ENCODE measurements at places on chromosomes 2 and 18. TPM values are rescaled to one million over a fixed set of nuclear protein-coding genes. Genes with fewer than 3 reads are reported as not detected.

DNA sequence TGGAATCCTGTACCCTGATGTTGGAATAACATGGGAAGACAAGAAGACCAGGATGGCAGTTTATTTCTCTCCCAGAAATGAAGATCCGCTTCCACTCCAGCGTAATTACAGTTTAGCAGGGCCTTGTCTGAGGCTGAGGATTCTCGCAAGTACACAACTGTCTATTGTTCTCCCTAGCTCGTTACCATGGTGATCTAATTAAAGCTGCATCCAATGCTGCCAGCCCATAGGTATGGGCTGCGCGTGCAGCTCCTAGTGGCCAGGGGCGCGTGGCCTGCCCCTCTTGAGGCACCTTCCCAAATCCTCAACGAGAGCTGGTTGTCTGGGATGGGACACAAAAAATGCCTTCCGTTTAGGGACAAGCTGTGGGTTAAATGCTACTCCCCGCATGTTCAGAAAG, 344.9 kb downstream of the CYRIA start:
- DNase-seq: no peak

GRCh38 chr2:237310515-237311114, 103.3 kb downstream of the COL6A3 start:
- DNase-seq: no peak

- no peak for DNase-seq
Measured at GRCh38 chr2:226077841-226078240, 678.3 kb downstream of the NYAP2 start.

GRCh38 chr2:141814150-141814549, 316.7 kb downstream of the LRP1B start:
- no peak for DNase-seq

- no peak for DNase-seq
Measured at GRCh38 chr2:218701806-218702205, 8.8 kb upstream of the TTLL4 start.

- DNase-seq: no peak
Measured at GRCh38 chr2:48567671-48568070, 37.7 kb downstream of the STON1 start.

DNA sequence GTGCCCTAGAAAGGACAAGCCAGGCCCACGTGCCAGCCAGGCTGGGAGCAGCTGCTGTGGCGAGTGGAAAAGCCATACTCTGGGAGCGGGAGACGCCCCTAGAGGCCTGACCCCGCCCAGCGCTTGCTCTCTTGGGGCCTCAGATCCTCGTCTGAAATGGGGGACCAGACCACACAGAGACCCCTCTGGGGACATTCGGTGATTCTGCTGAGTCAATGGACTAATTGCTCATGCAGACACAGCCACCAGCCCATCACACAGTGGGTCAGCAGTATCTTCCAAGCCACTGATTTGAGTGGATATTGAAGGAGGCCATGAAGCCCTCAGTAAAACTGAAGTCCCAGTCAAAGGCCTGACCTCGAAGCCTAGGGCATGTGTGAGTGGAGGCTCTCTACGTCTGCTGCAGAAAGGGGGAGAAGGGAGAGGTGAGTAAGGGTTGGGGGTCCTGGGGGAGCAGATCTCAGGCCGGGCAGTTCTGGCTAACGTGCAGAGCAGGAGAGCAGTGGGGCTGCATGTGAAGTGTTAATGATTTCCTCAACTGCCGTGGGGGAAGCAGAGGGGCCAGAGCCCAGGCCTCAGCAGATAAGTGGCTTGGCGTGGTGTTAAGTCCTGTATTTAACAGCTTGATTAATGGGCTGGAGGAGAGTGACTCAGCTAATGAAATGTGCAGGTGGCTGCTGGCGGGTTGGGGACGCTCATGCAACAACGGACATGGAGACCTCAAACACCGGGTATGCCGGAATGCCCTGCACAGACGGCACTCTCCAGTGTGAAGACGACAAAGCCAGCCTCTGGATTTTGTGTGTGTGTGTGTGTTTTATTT, 104.4 kb upstream of the TWIST2 start:
- DNase-seq: no peak

DNA sequence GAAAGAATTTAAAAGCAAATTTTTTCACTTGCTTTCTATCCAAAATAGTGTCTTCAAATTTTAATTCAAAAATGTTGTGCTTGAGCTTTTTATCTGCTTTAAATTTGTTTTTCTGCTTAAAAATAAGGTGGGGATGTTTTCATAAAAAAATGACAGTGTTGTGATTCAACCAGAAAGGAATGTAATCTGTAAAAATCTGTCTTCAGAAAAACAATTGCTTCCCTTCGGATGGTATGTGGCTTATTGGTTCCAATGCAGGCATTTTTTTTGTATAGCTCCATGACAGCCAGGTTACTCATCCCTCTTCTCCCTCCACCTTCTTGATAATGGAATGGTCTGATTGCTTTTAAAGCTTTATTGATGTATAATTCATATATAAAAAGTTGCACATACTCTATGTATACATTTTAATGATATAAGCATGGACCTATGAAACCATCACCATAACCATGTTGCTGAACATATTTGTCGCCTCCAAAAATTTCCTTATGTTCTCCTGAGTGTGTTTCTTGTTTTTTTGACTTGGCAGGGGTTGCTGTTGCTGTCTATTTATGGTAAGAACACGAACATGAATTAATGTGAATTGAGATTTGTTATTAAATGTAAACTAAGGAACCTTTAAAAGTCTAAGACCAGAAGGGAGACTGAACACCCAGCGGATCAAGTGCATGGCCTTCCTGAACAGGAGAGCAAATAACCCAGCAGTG, 363.7 kb upstream of the SPHKAP start:
- peak; percentile 36 for DNase-seq

ANKRD44 gene
- 0.90 TPM for total RNA-seq

All from bronchial epithelial cell (primary cell).